MCF 10A (cell line): ENCODE measurements at places on chromosomes 16 and 17.

- no peaks in the 10 kb centered on the region for H3K27me3 ChIP-seq
- peaks cover 7% of the 10 kb centered on the region for H3K4me1 ChIP-seq
- DNase-seq: peak; percentile 79
- H3K4me3 ChIP-seq: peak overlapping the region; percentile 61
These were observed 6.7 kb downstream of the SPACA3 start for GRCh38 chr17:32998111-32998886.

DNA sequence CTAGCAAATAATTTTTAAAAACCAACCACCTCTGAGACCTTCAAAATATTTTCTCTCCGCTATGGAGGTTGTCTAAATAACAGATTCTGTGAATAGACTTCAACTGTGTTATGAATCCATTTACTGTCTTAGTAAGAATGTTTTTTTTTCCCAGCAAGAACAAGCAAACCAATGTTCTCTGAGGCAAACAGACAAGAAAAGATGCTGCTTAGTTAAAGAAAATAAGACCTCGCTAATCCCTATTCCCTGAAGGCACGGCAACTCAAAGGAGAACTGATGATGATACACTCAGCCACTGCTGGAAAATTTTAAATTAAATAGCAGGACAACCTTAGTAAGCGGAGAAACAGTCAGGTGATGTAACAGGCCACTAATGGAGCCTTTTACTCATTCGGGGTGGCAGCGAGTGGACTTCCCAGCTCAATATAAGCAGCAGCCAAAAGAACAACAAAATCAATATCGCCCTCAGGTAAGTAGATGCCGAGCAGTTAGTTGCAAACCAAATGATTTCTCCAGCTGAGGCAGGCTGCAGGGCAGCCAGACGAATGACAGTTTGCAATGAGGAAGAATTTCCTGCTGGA, 81.8 kb downstream of the CPPED1 start:
- H3K4me3 ChIP-seq: no peak overlapping the region
- no peak for DNase-seq

DNA sequence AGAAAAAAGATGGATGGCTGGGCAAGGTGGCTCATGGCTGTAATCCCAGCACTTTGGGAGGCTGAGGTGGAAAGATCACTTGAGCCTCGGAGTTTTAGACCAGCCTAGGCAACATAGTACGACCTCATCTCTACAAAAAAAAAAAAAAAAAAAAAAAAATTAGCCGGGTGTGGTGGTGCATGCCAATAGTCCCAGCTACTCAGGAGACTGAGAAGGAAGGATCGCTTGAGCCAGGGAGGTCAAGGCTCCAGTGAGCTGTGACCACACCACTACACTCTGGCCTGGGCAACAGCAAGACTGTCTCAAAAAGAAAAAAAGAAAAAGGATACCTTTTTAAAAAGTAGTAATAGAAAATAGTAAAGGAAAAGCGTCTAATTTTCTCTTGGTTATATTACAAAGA, 20.7 kb downstream of the ZNF652 start:
- peaks cover 3% of the 10 kb centered on the region for H3K36me3 ChIP-seq
- no peak overlapping the region for H3K4me3 ChIP-seq
- peaks cover 15% of the 10 kb centered on the region for H3K4me1 ChIP-seq

GRCh38 chr16:75062976-75063346, 53.6 kb downstream of the LDHD start:
- H3K27me3 ChIP-seq: no peaks in the 10 kb centered on the region
- H3K4me1 ChIP-seq: peaks cover 4% of the 10 kb centered on the region
